ENCODE measurements at places on chromosomes 12 and 14.

DNA sequence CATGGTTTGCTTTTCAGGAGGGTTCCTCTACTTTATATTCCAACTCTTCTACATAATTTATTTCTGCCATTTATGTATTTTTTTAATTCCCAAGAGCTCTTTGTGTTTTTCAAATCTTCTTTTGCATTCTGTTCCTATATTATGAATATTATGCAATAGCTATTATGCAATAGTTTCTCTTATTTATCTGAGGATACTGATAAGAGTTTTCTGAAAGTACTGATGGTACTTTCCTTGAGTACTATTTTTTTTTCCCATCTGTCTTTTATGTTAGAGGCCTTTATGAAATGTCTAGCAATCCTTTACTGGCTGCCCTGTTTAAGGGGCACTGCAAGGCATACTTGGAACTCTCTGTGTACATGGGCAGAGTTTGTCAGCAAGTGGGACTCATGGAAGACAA is 93.4 kb downstream of the SLC41A2 start:
- no peak for DNase-seq

GRCh38 chr14:23125933-23126524 is 7.0 kb upstream of the CEBPE start:
- DNase-seq: no peak

DNA sequence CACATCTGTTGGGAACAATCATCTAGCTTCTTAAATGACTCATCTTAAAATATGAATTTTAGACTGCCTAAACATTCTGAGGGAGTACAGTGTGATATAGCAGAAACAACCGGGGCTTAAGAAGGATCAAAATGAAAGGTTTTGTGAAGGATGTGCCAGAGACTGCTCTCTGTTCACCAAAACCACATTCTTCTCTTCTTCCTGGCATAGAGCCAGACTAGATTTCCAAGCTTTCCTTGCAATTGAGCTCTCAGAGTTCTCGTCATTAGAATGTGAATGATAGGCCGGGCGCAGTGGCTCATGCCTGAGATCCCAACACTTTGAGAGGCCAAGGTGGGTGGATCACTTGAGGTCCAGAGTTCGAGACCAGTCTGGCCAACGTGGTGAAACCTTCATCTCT is 94.5 kb downstream of the LRRIQ1 start:
- no peak for DNase-seq

DNA sequence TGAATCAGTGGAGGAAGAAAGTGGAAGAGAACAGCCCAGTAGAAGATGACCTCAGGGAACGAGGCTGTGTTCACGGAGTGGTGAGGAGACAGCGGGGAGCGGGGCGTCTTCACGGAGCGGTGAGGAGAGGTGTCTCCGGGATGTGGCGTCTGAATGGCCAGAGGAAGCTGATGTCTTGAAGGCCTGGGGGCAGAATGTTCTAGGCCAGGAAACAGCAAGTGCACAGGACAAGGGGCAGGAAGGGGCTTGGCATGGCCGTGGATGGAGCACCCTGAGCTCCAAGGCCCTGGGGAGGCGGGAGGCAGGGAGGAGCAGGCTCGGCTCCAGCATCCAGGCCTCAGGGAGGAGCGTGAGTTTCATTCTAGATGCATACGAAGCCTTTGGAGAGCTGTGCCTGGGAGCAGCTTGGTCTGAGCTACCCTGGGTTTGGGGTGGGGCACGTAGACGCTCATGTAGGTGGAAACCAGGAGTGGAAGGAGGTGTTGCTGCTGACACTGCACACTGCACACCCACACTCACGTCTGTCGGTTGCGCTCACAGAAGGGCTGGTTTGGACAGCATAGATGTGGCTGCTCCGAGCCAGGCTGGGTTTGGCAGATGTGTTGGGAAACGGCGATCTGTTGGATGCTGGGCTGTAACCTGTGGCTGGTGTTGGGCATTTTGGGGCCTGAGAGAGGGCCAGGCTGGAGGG is 131.6 kb downstream of the ADGRD1 start:
- DNase-seq: peak; percentile 14

DNA sequence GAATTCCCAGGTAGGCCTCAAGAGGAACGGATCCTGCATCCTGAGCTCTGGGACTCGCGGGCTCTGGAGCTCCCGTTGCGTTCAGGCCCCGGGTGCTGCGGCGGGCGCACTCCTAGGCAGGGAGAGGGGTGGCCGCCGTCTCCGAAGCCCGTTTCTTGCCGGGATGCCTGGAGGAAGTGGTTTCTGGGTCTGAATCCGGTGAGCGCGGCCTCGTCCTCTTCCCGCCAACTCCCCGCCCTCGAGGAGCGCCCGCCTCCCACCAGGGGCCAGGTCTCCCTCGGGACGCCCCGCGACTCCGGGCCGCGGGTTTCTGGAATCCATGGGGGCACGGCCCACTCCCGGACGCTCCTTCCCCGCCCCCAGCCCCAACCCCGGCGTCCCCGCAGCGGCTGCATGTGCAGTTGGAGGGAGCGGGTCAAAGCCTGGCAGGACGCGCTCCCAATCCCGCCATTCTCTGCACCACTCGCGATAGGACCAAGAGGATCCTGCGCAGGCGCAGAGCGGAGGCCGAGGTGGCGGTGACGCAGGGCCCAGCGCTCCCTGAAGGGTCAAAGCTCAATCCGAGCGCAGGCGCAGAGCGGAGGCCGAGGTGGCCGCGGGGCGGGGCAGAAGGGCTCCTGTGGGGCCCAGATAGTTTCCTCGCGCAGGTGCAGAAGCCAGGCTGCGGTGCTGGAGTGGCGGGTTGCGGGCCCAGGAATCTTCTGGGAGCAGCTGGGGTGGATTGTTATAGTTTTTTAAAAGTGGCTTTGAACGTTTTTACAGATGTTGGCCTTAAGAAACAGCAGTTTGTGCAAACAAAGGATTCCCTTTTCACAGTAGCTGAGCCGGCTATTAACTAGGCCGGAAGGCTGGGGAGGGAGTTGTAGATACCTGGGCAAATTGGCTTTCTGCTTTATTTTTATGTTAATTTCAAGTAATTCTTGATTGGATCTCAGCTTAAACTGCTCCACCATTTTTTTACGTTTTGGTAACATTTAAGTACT is 796.4 kb downstream of the AACS start:
- no peak for DNase-seq

DNA sequence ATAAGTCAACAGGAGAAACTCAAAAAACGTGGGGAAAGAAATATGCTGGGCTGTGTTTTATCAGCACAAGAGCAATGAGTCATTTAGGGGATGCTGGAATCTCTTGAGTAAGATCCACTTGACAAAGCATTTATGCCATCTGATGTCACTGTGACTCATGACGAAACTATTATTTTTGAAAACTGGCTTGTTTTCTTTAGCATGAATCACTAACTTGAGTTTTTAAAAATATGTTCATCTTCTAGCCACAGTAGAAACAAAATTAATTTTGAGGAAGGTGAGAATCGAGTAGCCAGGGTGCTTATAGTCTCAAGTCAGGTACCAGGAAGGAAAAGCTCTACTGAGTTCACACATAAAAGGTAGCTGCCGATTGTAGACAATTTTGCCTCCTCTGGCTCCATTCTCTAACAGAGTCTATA is 456.2 kb upstream of the MGAT4C start:
- no peak for DNase-seq

DNA sequence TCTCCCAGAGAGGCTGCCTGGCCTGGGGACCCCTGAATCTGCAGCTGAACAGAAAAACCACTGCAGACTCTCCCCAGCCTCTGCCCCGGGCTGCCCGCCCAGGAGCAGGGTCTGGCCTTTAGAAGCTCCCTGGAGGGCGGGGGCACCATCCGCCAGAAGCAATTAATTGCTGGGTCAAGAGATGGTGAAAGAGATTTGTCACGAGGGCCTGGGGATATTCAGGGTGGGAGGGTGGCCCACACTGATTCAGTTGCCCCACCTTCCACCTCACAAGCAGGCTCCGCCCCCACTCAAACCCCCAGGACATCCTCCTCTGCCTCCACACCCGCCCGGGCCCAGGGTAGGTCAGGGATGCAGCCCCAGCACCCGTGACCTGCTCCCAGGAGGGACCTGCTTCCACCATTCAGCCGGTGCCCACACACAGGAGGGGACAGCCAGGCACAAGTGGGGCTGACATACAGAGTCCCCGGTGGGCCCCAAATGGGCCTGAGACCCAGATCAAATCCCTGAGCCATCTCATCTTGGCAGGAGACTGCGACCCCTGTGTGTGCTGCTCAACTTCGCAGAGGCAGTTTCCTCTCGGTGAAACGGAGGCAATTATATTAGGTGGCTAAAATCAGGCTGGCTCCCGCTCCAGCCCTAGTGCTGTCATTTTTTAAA is 23.0 kb downstream of the NCOR2 start:
- no peak for DNase-seq

DNA sequence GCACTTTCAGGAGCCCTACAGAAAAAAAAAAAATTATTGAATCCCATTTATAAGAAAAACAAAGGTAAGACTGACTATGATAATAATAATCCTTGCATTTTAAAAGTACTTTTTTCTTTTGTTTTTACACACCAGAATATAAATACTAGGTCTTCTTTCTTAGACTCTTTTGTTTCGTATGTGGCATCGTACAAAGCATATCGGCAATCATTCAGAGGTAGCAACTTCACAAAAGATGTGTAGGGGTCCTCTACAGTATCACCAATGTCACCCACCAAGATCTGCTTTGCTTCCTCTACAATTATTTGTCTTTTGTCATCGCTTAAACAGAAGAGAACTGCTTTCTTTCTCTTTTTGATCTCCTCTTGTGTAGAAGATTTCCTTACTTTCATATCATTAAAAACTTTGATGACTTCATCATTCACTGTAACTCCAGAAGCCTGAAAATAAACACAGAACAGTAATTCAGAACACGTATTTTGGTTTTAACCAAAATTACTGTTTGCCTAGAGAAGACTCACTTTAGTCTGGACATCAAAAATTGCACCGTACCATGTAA is 1.2 kb downstream of the CFL2 start:
- DNase-seq: no peak

DNA sequence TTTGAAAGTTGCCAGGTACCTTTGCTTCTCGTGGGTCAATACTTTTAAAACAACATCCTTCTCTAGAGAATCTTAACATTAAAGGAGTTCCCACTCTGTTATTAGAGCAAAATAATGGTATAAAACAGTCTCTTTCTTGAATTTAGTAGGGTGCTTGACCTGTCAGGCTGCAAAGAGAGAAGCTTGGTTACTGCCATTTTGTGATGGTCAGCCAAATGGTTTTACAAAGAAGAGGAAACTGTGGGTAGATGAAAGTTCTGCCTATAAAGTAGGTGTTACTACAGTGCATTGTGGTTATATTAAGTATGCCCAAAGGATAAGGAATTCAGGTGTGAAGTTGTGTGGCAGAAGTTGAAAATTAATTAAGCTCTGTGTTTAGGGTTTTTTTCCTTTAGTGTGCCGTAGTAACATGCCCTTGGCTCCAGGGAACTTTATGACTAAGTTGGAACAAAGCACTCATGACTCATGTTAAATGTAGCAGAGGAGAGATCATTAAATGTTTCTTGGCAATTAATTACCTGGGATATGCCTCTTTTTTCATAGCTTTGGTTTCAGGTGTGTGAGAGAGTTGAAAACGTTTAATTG is 354.0 kb upstream of the KITLG start:
- DNase-seq: no peak

DNA sequence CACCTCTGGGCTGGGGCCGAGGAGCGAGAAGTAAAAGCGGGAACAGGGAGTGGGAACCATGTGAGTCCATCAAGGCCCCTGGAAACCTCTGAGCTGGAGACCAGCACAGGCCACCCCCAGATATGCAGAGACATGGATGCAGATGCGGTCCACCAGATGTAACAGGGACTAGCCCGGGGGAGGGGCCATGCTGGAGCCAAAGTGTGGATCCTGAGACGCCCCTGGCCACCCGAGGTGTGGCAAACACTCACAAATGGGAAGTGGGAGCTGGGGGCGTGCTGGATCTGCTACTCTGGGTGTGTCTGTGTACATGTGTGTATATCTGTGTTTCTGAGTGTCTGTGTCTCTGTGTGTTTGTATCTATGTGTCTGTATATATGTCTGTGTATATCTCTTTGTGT is 12.8 kb downstream of the MYL2 start:
- no peak for DNase-seq

DNA sequence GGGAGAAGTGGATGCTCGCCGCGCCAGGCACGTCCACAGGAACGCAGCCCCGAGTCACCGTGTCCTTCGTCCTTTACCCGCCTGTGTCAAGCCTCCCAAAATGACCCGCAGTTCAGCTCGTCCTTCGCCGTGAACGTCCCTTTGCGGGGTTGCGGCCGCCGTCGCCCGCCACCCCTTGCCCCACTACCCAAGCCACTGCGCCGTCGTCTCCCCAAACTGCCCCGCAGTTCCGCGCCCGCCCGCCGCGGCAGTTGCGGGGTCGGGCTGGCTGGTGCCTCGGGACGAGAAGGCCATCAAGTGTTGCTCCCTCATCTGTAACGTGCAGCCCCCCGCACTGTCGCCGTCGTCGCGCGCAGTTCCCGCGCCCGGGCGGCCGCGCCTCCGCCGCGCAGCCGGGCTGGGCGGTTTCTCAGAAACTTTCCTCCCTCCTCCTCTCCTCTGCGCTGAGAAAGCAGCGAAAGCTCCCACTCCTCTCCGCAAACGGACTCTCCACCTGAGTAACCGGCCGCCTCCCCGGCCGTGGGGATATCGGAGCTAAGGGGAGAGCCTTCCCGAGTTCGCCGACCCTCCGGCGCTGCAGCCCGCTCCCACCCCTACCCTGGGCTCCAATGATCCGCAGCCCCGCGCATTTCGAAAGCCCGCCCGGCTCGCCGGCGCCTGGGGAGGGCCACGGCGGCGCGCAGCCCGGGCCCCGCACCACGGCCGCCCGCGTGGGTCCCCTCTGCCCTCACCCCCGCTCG is 6.7 kb downstream of the CDKN1B start:
- peak; percentile 75 for DNase-seq

GRCh38 chr12:105834496-105834895 is 304.3 kb downstream of the NUAK1 start:
- no peak for DNase-seq

- DNase-seq: no peak
These were observed 91.0 kb upstream of the FOXN3 start for GRCh38 chr14:89507926-89508460.

DNA sequence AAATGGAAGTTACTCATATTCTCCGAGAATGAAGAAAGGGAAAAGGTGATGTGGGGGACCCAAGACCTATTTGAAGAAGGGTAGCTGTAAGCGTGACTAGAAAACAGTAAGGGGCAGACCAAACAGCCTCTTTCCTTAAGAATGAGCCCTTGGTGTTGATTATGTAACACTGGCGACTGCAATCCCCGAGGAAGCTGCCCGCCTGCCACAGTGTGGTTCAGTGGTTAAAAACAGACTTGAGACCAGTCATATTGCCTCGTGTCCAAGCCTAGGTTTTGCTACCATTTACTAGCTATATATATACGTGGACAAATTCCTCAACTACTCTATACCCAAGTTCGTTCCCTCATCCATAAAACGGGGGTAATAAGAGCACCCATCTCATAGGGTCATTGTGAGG is 49.1 kb downstream of the SSPN start:
- no peak for DNase-seq

DNA sequence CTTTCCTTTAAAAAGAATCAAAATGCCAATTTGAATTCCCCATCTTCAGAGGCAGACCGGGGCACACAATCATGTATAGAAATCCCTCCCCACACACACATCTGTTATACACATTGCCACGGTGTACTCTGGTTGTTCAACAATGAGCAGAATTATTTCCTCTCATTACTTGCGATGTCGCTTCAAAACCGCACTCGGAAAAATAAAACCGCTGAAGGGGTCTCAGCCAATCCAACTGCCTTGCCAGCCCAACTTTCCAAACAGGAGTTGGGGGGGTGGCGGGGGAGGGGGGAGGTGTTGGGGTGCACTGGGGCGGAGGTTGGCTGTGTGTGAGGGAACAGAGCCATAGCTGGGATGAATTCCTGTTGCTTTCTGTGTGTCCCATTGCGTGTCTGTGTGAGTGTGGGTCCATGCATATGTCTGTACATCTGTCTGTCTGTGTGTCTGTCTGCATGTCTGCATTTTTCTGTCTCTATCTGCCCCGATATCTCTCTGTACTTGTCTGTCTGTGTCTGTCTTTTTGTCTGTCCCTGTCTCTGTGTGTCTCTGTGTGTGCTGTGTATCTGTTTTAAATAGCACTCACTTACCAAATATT is 163.6 kb upstream of the TBX3 start:
- no peak for DNase-seq

All from tibial artery (tissue), 4 donors.